ENCODE measurements at places on chromosomes 11 and 22. TPM values are rescaled to one million over a fixed set of nuclear protein-coding genes. Genes with fewer than 3 reads are reported as not detected.

Gene CECR2
- 0.31 TPM for polyA plus RNA-seq

Gene ART1
- not detected for polyA plus RNA-seq

GRCh38 chr22:35322893-35323292, 23.2 kb downstream of the TOM1 start:
- DNase-seq: no peak

DNA sequence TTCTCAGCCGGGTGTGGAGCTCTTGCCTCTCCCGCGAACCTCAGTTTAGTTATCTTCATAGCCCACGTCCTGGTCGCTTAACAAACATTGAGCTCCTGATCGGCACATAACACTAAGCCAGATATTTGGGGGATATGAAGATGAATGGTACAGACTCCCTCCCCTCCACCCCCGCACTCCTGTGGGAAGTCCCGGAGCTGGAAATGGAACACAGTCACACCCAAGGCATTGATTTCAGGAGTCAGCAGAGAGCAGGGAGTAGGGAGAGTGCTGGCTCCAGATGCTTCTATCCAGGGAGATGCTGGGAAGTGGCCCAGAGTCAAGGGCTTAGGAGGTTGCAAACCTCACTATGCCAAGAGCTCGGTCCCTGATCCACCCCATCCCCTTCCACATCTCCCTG, 26.1 kb upstream of the CABP7 start:
- DNase-seq: no peak

- no peak for DNase-seq
These were observed 37.5 kb downstream of the MACROD1 start for GRCh38 chr11:64128255-64129006.

DNA sequence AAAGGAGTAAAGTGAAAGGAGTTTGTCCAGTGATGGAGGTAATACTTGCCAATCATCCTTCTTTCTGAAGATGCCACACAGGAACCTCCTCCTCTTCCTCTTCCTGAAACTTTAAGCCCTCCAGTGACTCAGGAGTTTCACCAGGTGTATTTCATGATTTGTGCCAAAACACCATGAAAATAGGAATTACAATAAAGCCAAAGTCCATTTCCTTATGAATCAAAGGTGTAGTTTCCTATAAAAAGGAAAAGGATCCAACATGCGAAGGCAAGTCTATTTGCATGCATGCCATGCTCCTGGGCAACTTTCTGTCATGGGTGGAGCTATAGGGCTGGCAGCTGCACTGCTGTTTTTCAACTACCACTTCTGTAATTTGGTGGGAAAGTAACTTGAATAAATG, 9.8 kb upstream of the POU2AF1 start:
- no peak for DNase-seq

GRCh38 chr11:11584530-11584810, 37.3 kb downstream of the GALNT18 start:
- peak; percentile 54 for DNase-seq
